ENCODE measurements at places on chromosomes 3 and 15.

DNA sequence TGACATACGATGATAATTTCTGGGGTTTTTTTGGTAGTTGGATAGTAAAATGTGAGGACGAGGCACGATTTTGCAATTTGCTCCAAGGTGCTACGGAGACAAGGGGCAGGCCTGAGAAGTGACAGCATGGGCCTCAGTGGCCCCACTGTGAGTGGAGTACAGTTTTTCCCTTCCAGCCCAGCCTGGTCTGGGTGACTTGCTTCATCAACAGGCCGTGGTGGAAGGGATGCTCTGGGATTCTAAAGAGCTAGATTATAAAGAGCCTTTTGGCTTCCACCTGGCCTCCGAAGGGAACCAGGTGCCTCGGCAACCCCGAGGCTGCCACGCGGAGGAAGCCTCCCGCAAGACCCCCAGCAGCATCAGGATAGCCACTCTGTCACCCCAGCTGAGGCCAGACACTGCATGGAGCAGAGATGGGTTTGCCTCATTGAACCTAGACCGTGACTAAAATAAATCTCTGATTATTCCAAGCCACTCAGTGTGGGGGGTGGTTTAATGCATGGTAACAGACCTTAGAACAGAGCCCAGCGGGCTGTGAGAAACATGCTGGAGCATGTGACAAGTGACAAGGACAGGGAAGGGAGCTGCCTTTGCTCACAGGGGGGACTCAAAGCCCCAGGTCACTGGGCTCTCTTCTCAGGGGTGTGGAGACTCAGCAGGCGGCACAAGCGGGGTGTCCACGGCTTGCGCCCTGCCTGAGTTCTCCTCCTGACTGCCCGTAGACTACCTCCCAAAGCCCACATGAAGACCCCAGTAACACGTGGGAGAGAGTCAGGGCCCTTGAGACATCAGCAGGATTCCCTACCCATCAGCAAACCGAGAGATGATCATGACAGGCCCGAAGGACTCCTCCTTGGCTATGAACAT is 22.6 kb upstream of the SLC41A3 start:
- no peak for DNase-seq

- DNase-seq = no peak
These were observed 7.8 kb upstream of the C15orf61 start for GRCh38 chr15:67512933-67513714.

DNA sequence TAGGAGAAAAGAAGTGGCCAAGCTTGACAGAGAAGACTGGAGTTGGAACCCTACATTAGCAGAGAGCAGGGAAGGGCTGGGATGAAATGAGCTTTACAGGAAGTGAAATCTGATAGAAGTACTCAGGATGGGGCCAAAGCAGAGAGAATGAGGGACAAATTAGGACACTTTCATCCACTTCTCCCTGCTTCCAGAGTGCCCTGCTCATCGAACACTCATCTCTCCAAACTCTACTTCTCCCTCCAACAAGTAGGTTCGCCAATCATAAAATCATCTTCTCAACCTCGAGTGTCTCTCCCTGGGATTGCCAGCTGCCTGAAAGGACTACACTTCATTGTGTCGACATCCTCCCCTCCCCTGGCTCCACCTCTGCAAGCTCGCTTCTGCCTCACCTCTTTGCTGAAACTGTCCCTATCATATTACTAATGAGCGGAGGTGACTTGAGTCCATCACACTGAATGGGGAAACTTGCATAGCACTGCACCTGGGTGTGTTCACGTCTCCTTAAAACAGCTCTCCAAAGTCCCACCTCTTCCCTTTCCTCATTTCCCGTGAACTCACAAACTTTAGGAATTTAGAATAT is 365.8 kb downstream of the FOXP1 start:
- no peak for DNase-seq

DNA sequence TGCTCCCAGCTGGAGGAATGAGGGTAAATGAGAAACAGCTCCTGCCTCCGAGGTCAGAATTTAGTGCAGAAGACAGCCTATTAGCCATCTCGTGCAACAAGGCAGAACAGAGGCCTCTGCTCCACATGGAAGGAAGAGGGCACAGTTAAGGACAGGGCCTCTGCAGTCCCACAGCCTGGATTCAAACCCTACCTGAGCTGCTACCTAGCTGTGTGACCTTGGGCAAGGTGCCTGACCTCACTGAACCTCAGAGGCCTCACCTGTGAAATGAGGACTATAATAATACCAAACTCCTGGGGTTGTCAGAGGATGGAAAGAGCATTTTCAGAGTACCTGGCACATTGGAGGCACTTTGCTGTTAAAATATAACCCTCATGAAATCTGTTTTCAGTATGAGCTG is 285.7 kb upstream of the CTNNB1 start:
- no peak for DNase-seq

GRCh38 chr15:101520395-101520794 is 30.9 kb upstream of the PCSK6 start:
- DNase-seq = no peak

DNA sequence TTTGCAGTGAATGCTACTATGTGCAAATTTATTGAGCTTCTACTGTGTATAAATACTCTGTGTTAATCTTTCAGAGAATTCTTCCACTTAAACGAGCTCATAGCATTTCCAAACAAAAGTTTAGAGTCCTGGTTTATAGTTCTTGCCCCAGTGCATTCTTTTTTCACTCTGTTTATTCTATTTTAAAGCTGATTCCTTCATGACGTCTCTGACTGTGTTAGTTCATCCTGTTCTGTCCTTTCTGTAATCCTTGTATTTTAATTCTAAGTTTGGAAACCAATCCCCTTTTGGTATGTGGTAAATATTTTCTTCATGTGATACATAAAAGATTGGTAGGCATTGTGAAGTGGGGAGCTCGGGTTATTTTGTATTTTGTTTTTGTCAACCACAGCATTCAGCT is 18.7 kb downstream of the P2RY14 start:
- no peak for DNase-seq

DNA sequence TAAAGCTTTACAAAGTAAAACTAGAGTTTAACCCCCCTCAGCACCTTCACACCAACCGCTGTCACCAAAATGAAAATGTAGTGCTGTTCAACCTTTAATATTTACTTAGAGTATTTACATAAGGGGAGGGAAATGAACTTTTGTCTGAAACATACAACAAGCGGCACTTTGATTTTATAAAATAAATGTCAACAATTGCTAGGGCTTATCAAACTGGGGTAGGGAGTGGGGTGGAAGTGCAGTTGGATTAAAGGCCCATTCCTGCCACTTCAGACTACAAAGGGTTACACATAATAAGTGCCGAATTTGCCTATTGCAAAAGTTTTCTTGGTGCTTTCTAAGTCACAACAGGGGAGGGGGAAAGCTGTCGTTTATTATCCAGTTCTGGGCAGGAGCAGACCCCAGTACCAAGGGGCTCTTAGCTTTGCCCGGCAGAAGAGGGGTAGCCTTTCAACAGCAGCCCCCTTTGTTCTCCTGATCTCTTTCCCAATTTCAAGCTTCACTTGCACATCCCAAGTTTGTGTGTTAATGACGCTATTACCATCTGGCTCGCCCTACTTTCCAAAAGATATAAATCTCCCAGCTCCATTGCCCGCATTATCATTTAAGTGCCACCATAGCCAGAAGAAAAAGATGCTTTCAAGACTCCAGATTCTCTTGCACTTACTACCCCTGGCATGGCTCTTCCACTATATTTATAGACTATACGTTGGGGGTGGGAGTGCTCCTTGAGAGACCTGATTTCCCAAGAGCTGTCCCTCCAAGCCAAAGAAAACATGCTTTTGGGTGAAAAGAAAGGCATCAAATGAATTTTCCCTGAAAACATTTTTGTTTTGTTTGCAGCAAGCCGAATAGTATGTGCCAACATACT is 17.0 kb downstream of the SOX2 start:
- no peak for DNase-seq

DNA sequence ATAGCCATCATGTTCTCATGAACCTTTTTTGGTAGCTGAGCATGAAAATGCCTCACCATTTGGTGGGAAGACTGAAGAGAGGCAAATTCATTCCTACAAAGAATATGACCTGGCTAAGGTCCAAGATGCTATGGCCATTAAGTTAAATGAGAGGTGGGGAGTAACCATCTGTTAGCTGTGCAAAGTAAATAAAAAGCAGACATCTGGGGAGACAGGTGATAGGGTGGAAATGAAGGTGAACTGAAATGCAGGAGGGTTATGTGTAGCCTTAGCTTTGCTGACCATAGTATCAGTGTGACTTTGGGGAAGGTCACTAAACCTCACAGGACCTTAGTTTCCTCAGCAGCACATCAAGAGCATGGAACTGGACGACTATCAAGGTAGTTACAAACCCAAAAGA is 111.0 kb upstream of the STRIT1 start:
- DNase-seq = no peak

DNA sequence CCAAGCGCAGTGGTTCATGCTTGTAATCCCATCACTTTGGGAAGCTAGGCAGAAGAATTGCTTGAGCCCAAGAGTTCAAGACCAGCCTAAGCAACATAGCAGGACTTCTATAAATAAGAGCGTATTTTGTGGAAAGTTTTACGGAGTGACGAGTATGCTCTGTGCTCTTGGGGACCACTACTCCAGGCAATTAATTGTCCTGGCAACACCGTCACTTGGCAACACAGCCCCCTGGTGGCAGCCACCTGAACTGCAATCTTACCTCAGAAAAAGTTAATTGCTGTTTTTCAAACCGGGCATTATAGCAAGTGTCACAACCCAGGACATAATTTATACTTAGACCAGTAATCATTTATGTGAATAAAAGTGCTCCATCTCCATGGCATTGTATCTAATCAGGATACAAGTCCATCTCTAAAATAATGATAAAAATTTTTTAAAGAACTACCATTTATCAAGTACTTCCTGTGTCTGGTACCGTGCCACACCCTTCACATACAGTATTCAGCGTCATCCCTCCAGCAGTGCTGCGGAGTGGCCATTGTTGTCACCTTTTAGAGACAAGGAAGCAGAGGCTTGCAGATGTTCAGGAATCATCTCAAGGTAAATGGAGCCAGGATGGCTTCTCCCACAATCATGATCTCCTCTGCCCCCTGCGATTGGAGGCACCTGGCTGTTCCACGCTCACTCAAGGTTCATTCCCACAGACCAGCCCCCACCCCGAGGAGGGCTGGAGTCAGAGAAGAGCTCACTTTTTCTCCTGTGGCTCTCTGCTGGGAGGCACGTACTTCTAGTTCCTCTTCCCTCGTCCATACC is 34.5 kb downstream of the PLA2G4D start:
- no peak for DNase-seq

GRCh38 chr3:104460477-104461406 is 906.0 kb upstream of the ALCAM start:
- DNase-seq = no peak
